ENCODE measurements at places on chromosomes 7 and 10.
A peak's percentile ranks its signal among the peaks of the same experiment; 100 is the strongest.

DNA sequence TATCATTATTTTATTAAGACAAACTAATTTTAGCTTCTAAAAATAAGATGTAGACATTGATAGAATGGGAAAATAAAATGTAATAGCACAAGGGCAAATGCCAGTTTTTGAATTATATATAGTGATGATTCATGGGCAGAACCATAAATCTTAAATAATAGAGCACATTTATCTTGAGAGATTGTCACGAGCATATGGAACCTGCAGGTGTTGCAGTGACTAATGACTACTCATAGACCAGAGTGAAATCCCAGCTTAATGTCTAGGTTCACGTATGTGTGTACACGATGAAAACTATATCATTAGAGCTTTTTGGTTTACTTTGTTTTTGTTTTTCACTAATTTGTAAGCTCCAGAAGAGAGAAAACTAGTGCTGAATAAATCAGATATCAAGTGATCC, 150.2 kb upstream of the CACNA2D1 start:
- peak; percentile 11 for DNase-seq

DNA sequence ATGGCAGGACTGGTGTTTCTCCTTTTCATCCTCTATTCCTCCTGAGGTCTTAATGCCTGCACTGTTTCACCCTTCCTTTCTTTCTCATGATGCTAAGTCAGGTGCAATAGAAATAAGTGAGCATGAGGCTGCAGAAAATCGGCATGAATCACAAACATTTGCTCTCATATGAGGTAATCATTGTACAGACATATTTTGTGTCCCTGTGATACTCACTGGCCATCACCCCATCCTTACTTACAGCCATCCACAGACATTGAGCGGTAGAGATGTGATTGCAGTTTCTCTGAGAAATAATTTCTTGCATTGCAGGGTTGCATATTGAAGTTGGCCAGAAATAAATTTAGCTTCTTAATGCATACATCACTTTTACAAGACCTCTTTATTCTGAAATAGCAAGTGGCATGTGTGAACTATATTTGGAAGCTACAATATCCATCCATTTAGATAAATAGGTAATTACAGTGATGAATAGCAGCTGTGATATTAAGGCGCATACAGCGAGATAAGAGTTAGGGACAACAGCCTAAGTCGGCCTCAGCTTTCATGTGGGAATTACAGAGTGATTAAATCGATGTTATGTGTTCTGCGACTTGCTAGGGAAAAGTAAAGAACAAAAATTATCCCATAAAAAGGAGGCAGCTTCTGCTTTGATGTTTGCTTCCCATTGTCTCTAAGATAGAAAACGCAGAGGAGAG, 612.6 kb downstream of the SORCS3 start:
- DNase-seq: no peak

DNA sequence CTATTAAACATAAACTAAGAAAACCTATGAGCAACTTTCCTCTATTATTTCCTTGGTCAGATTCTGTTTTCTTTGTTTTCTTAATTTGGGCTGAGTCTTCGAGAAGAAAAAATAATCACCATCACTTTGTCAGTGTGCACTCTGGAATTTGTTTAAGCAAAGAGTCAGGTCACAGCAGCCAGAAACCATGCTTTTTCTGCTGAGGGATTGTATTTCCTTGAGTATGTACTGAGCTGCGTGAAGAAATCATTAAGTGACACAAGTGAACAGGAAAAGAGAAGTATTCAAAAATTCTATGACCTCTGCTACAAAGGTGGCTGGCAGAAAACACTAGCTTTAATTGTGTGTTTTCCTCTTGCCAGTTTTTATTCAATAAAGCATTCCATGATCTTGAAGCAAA, 249.6 kb downstream of the VTI1A start:
- no peak for DNase-seq

- DNase-seq: peak; percentile 53
Observed at GRCh38 chr7:29748286-29749099, 57.8 kb upstream of the WIPF3 start.
